Activated T-cell treated with anti-CD3 and anti-CD28 coated beads, Interleukin-2, amount 50 U/mL, for 72 hours (primary cell): ENCODE measurements at places on chromosomes 2 and 18. TPM values are rescaled to one million over a fixed set of nuclear protein-coding genes. Genes with fewer than 3 reads are reported as not detected.
A peak's percentile ranks its signal among the peaks of the same experiment; 100 is the strongest.

- DNase-seq = no peak
- no peaks in the 10 kb centered on the region for H3K4me1 ChIP-seq
- H3K27me3 ChIP-seq = no peaks in the 10 kb centered on the region
- H3K27ac ChIP-seq = no peak overlapping the region
- no peak overlapping the region for H3K4me3 ChIP-seq
- no peaks in the 10 kb centered on the region for H3K36me3 ChIP-seq
Measured at GRCh38 chr2:187715590-187715989, 161.4 kb upstream of the TFPI start.

DNA sequence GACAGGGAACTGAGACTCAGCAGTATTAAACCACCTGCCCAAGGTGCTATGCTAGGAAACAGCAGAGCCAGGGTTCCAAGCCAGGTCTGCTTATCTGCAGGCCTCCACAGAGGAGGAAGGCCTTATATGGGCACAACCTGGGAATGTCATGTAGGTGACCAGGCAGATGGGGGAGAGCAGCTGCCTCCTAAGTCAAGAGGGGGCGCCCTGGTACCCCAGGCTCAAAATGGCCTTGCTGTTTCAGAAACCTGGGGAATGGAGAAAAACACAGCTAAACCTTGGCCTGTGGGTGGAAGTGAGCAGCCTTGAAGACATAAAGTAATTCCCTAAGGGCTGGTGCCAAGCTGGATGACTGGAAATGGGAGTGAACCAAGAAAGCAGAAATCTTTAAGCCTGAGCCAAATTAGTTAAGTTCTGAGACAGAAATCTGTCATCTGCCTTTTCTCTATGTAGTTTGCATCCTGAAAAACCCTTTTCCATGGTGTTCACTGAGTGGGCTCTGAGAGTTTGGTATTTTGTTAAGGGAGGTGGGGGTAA is 79.1 kb downstream of the MAPK4 start:
- no peaks in the 10 kb centered on the region for H3K36me3 ChIP-seq
- no peak overlapping the region for H3K4me3 ChIP-seq

- no peak overlapping the region for H3K27ac ChIP-seq
- DNase-seq = no peak
- H3K36me3 ChIP-seq = no peaks in the 10 kb centered on the region
- H3K27me3 ChIP-seq = no peaks in the 10 kb centered on the region
- H3K4me3 ChIP-seq = no peak overlapping the region
Measured at GRCh38 chr2:189146553-189146952, 33.0 kb downstream of the COL5A2 start.

The REG3A gene
- not detected for total RNA-seq

- no peaks in the 10 kb centered on the region for H3K27me3 ChIP-seq
- no peak overlapping the region for H3K4me3 ChIP-seq
- H3K4me1 ChIP-seq = no peaks in the 10 kb centered on the region
- no peak overlapping the region for H3K27ac ChIP-seq
- no peak for DNase-seq
Measured at GRCh38 chr2:181378491-181378890, 78.7 kb upstream of the ITGA4 start.

The EN1 gene
- total RNA-seq = not detected

The UGT1A3 gene
- total RNA-seq = not detected

DNA sequence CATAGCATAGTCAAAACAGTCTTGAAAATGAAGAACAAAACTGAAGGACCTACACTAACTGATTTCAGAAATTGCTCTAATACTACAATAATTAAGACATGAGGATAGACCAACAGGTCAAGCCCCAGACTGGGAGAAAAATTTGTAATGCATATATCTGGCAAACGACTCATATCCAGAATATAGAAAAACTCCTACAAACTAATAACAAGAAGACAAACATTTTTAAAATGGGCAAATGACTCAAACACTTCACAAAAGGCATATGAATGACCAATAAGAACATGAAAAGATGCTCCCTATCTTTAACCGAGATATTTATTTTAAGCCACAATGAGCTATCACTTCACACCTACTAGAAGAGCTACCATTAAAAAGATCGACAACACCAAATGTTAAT is 14.2 kb downstream of the TGFBRAP1 start:
- peaks cover 18% of the 10 kb centered on the region for H3K4me1 ChIP-seq
- H3K36me3 ChIP-seq = no peaks in the 10 kb centered on the region
- H3K27me3 ChIP-seq = no peaks in the 10 kb centered on the region
- peak overlapping the region; percentile 47 for H3K27ac ChIP-seq

GRCh38 chr2:33130544-33130943 is 183.8 kb downstream of the LTBP1 start:
- H3K4me3 ChIP-seq = no peak overlapping the region
- no peaks in the 10 kb centered on the region for H3K36me3 ChIP-seq
- H3K27me3 ChIP-seq = peaks cover 19% of the 10 kb centered on the region
- no peaks in the 10 kb centered on the region for H3K4me1 ChIP-seq
- no peak overlapping the region for H3K27ac ChIP-seq

DNA sequence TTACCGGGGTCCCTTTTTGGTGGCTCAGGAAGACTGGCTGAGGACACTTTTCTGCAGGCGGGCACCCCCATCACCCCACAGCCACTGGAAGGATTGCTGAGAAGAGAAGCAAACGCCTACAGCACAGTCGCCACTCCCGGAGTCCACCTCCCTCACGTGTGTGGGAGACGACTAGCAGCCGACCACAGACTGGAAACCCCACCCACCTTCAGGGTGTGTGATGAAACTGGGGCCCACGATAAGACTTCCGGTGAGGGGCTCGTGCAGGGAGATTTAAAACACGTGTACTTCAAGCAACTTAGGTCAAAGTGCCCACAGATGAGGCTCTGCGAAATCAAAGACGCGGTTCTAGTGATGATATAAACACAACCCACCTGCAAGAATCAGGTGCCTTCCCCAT is 26.3 kb downstream of the MBP start:
- H3K27ac ChIP-seq = peak overlapping the region; percentile 85
- H3K27me3 ChIP-seq = no peaks in the 10 kb centered on the region
- peak overlapping the region; percentile 65 for H3K4me3 ChIP-seq
- DNase-seq = peak; percentile 80
- peaks cover 35% of the 10 kb centered on the region for H3K36me3 ChIP-seq
